ENCODE measurements at places on chromosomes 4 and X.

GRCh38 chrX:64976673-64977040, 407 bp upstream of the ZC4H2 start:
- DNase-seq: no peak

GRCh38 chr4:187380181-187380581, 615.4 kb upstream of the ZFP42 start:
- DNase-seq: no peak

DNA sequence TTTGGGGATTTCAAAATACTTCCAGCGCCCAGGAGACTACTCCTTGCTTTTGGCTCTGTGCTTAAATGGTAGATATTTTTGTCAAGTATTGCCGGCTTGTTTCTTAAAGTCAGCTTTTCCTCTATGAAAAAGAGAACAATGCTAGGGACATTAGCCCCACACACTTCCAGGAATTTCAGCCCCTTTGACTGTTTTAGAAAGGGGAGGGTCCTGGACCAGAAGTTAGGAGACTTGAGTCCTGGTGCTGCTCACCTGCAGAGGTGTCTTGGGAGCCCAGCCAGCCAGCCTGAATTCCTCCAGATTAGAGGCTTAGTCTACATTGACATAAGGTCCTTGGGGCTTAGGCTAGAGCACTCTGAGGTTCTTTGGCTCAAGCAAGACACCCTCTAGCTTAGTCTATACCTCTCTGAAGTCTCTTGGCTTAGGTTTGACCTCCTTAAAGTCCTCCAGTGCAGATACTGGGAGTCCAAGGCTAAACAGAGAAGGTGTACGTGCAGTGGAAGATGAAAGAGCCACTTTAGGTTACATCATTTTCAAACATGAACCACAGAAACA, 1.6 kb upstream of the SETD7 start:
- DNase-seq: no peak

DNA sequence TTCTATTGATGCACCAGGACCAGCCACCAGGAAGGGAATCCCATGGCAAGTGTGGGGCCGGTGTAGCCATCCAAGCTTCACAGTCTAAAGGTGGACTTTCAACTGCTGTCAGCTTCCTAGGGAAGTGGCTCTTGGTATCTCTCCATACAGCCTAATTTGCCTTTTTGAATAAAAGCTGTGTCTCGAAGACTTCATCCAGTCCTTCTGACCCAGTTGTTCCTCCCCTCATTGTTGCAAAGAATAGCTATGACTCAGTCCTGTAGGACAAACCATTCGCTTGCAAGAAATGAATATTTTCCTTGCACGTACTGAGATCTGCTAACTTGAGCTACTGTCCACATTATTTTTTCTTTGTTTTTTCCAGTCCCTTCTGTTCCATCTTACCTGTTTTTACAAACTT, 145.1 kb upstream of the CTSO start:
- DNase-seq: no peak

GRCh38 chrX:118679290-118679689, 48.1 kb upstream of the IL13RA1 start:
- DNase-seq: no peak

- DNase-seq: no peak
Measured at GRCh38 chrX:38878641-38879340, 77.5 kb downstream of the MID1IP1 start.

- DNase-seq: no peak
Measured at GRCh38 chr4:105835177-105835576, 60.1 kb upstream of the NPNT start.

- DNase-seq: no peak
Measured at GRCh38 chr4:125243789-125244397, 70.9 kb upstream of the FAT4 start.

DNA sequence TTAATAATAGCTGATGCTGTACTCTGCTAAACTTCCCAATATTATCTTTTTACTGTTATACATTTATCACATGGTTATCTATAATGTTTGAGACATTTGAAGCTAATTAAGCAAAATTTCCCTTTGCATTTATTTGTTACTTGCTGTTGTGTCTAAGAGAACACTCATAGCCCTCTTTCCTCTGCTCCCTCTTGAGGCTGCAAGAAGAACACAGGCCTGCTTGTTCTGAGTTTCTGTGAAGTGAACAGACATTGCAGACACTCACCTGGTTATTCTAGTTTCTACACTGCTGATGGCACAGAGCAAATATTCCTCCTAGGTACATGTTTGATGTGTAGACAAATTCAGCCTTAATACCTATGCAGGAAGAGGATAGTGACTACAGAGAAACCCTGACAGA, 367.8 kb downstream of the GASK1B start:
- DNase-seq: no peak

- DNase-seq: no peak
Measured at GRCh38 chr4:14392378-14392777, 609.9 kb upstream of the CPEB2 start.

GRCh38 chrX:20664774-20665173, 398.1 kb upstream of the RPS6KA3 start:
- no peak for DNase-seq

DNA sequence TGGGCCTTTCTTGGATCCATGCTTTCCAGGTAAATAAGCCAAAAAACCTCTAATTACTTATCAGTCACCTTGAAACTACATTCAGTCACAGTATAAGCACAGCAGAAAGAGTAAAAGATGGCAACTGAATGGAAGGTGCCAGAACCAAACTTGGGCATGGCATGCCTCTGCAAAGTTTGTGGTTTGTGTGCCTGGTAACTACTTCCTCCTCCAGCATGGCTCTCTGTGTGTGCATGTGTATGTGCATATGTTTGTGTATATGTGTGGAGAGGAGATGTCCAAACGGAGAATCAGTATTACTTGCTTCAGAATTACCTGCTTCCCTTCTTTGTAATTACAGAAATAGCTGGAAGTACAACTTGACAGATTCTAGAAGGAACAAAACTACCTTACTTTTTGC, 67.5 kb downstream of the AGTR2 start:
- no peak for DNase-seq

GRCh38 chr4:158519226-158519625, 2.5 kb upstream of the RXFP1 start:
- no peak for DNase-seq

- no peak for DNase-seq
Measured at GRCh38 chr4:143215873-143216272, 31.2 kb downstream of the USP38 start.
